ENCODE measurements at places on chromosomes 11 and 22.
A peak's percentile ranks its signal among the peaks of the same experiment; 100 is the strongest.

DNA sequence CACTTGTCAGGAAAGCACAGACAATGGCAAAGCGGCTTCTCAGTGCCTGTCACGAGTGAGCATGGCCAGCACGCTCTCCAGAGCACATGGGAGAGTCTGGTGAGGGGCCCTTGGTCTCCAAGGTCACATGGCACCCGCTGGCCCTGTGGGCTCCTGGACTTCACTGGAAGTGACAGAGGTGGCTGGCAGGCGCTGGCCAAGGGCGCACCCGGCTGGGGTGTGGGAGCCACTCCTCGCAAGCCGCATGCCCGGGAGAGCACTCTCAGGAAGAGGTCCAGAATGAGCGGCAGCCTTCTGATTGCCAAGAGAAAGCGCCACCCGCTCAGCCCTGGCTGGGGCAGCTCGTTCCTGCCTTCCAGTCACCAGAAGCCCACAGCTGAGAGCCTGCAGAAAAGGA lies 17.1 kb upstream of the MOB2 start:
- DNase-seq = no peak

GRCh38 chr11:126268361-126268707 lies 361 bp downstream of the SRPRA start:
- DNase-seq = peak; percentile 12

GRCh38 chr11:78689585-78690153 lies 115.0 kb upstream of the NARS2 start:
- no peak for DNase-seq

DNA sequence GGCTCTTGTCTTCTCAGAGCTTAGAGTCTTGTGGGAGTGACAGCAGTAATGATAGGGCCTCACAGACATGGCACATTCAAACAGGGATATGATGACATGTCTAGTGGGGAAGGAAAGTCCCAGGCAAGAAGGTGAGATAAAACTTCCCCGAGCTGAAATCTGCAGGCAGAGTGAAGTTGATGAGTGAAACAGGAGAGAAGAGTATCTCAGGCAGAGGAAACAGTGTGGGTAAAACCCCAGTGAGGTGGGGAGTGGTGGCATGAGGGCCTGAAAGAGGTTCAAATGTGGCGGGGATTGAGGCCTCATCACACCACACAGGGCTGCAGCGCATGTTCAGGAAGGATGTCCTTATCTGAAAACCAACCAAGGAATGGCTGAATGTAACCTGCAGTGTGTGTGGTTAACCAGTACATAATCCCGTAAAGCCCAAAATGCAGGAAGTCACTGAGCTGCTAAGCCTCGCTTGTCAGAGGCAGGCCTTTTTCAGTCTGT lies 153.8 kb upstream of the E2F8 start:
- no peak for DNase-seq

DNA sequence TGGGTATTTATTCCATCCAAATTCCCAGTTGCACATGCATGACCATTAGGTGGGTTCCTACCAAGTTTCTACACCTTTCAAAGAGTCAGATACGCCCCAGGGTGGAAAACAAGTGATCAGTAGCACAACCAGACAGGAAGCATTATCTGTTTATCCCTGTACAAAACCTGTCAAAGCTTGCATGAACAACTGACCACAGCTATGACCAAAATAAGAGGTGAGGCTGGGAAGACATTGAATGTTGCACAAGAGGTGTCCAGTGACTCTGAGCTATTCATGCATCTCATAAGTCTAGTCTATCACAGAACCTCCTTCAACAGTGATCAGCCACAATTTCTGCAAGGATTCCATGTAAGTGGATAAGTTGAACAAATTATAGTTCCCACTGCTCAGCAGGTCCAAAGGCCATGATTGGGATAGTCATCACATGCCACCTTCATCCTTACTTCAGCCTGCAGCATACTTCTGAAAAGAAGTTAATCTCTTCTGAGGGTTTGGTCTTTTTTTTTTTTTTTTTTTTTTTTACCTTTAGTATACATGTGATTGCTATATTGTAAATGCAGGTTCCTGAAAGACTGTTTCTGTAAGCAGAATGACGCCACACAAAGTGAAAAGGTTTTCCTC lies 28.0 kb upstream of the TMEM45B start:
- DNase-seq = no peak

DNA sequence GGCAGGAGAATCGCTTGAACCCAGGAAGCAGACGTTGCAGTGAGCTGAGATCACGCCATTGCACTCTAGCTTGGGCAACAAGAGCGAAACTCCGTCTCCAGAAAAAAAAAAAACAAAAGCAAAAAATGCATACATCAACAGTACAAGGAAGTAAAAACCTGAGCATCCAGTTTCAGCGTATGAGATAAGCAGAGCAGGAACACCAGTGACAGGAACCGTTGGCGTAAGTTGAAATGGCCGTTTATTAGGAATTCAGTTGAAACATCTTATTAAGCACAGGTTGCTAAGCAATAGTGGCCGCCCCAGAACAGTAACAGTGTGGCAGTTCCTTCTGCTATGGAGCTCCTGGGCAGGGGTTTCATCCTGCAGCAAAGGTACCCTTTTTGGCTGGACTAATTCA lies 4.0 kb upstream of the L3MBTL2 start:
- DNase-seq = no peak

DNA sequence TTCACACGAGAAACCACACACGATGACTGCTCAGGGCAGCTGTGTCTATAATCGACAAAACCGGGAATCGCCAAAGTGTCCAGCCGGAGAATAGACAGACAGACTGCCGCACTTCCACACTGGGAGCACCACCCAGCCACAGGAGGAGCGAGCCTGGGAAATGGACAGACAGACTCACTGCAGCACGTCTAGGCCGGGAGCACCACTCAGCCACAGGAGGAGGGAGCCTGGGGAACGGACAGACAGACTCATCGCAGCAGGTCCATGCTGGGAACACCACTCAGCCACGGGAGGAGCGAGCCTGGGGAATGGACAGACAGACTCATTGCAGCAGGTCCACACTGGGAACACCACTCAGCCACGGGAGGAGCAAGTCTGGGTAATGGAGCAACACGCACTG lies 137.2 kb downstream of the BRD1 start:
- DNase-seq = no peak

- no peak for DNase-seq
Measured at GRCh38 chr11:17855531-17856290, 121.1 kb downstream of the KCNC1 start.

GRCh38 chr22:29748248-29748893 lies 18.4 kb downstream of the ZMAT5 start:
- no peak for DNase-seq

- peak; percentile 34 for DNase-seq
Measured at GRCh38 chr22:50699756-50700386, 27.2 kb downstream of the SHANK3 start.

GRCh38 chr11:46047520-46047919 lies 73.7 kb downstream of the PHF21A start:
- DNase-seq = no peak

- DNase-seq = no peak
Measured at GRCh38 chr22:46575911-46576555, 38.6 kb upstream of the CELSR1 start.
